NCI-H187 (cell line): ENCODE measurements at places on chromosomes 3 and 15.
A peak's percentile ranks its signal among the peaks of the same experiment; 100 is the strongest.

GRCh38 chr3:95721938-95722337, 1092.5 kb upstream of the EPHA6 start:
- DNase-seq: no peak

- peak; percentile 25 for DNase-seq
These were observed 188.4 kb downstream of the ABHD5 start for GRCh38 chr3:43879166-43879565.

GRCh38 chr3:141346007-141346406, 22.3 kb upstream of the ZBTB38 start:
- no peak for DNase-seq

DNA sequence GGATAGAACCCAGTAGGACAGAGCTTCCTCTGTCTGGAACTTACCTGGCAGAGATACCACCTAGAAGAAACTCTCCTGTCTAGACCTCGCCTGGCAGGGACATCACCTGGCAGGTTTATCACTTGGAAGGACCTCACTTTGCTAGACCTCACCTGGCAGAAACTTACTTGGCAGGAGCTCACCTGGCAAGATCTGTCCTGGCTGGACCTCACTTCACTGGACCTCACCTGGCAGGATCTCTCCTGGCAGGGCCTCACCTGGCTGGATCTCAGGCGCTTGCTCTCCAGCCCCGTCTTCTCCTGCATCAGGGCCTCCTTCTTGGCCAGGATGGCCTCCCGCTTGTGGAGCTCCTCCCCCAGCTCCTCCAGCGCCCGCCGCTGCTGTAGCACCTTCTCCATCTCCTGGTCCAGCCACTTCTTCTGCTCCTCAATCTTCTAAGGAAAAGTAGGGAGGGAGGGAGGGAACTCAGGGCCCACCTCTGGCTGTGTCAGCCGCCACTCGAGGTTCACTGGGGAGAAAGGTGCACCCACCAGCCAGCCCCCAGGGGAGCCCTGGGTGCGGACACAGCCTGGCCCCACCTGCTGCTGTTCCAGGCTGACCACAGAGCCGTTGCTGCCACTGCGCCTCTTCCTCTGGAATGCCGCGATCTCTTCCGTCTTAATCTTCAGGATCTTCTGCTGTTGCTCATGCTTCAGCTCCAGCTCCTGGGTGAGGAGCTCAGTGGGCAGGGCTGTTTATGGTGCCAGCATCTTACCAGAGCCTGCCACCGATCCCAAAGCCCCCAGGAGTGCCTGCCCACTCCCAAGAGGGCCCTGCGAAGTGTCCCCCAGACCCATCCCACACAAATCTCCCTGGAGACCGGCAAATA, 22.5 kb downstream of the KIF7 start:
- DNase-seq: no peak

GRCh38 chr3:119782460-119782859, 559 bp downstream of the NR1I2 start:
- DNase-seq: no peak

DNA sequence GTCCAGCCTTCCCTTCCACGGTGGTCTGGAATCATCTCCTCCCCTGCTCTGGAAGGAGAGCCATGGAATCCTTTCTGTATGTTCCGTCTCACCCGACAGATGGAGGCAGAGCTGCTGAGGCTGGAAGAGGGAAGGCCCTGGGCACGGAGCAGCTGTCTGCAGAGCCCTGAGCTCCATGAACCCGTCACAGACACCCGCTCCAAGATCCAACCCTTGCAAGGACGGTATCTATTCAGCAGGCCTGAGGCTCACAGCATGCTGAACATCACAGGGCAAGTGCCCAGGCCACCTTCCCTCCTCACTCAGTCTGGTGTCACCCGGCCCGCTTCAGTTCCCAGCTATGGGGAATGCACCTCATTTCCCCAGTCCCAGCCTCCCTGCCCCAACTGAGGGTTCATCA, 103.9 kb downstream of the LRIG1 start:
- no peak for DNase-seq

DNA sequence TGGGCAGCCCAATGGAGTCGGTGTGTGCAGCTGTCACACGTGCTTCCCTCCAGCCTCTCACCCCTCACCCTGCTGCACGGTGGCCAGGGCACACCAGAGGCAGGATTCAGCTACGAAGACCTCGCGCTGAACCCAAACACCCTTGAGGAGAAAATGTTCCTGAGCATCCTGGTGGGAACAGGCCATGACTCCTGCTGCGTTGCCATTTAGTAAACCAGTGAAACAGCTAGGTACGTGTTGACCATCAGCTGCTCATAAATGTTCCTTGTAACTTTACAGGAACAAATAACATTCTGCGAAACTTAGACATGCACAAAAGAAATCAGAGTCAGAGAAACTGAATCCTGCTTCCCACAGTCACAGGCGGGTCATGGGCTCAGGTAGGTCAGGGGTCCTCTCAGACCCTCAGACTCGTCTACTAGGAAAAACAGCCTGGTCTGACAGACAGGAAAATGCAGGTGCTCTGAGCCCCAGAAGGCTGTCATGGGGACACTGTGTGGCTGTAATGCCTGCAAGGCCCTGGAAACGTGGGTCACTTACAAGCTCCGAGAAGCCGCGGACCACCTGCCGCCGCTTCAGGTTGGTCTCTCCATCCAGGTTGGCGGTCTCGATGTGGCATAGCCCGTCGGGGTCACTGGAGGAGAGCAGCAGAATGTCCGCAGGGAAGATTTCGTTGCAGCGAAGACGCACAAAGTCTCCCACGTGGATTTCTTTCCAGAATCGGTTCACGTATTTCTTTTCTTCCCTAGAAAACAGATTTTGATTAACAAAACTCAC, 82.5 kb downstream of the ATP10A start:
- DNase-seq: no peak

- no peak for DNase-seq
These were observed 3.8 kb downstream of the AMIGO3 start for GRCh38 chr3:49715611-49716121.

GRCh38 chr3:64685331-64685799, 2.4 kb downstream of the ADAMTS9 start:
- DNase-seq: no peak

DNA sequence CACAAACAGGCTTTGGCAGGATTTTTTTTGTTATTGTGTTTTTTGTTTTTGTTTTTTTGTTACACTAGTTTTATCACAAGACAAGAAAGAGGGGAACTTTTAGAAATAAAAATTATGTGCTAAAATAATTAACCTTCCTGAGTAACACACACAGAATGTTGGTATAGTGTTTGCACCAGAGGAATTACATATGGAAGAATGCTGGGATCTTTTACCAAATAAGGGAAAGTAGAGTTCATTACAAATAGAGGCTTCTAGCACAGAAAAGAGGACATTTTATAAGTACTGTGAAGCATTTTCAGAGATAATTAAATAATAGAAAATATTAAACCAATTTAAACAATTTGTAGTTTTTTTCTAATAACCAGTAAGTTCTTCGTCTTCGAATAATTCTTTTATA, 116.0 kb downstream of the IGF1R start:
- DNase-seq: no peak

- DNase-seq: no peak
These were observed 102.0 kb downstream of the SNRPN start for GRCh38 chr15:25056484-25057425.

DNA sequence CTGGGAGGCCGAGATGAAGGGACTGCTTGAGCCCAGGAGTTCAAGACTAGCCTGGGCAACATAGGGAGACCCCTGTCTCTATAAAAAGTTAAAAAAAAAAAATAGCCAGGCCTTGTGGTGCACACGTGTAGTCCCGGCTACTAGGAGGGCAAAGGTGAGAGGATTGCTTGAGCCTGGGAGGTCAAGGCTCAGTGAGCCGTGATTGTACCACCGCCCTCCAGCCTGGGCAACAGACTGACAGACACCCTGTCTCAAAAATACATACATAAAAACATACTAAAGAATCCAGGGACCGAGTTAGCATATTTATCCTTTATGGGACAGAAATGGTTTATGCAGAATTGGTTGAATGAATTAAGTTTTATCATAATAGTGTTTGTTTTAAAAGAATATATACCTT, 13.7 kb downstream of the SIAH2 start:
- no peak for DNase-seq

- no peak for DNase-seq
These were observed 77.1 kb upstream of the SNRPA1 start for GRCh38 chr15:101372149-101372577.

GRCh38 chr3:108877901-108878300, 55.3 kb downstream of the TRAT1 start:
- DNase-seq: no peak

DNA sequence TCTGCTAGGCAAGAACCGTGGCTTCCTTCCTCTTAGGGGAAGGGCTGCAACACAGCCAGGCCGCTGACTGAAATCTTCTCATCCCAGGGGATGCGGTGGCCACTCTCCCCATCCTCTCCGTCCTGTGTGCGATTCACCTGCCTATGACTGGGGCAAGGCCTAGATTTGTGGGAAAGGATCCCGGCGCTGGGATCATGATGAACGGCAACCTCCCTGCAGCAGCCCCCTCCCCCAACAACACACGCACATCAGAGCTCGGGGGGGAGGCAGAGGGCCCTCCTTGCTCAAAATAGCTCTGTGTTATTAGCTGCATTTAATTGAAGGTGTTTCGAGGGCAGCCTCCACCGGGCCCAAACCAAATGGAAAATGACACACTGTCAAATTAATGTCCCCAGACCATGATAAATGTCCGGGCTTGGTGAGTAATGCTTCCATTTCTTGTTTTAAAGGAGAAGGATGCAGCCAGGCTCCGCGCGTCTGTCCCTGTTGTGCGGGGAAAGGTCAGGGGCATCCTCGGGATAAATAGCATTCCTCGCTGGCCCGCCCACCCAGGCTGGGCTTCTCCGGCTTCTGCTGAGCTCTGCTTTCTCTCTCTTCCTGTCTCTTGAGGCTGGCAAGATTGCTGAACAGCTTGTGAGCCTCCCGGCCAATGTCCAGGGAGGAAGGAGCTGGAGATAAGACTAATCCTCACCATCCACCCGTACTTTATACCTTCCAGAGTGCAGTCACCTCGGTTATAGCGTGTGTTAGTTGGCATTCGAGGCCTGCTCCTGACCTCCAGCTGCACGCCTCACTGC, 56.4 kb upstream of the TLE3 start:
- DNase-seq: no peak

- no peak for DNase-seq
These were observed 317.3 kb downstream of the FGF12 start for GRCh38 chr3:192409838-192410683.

DNA sequence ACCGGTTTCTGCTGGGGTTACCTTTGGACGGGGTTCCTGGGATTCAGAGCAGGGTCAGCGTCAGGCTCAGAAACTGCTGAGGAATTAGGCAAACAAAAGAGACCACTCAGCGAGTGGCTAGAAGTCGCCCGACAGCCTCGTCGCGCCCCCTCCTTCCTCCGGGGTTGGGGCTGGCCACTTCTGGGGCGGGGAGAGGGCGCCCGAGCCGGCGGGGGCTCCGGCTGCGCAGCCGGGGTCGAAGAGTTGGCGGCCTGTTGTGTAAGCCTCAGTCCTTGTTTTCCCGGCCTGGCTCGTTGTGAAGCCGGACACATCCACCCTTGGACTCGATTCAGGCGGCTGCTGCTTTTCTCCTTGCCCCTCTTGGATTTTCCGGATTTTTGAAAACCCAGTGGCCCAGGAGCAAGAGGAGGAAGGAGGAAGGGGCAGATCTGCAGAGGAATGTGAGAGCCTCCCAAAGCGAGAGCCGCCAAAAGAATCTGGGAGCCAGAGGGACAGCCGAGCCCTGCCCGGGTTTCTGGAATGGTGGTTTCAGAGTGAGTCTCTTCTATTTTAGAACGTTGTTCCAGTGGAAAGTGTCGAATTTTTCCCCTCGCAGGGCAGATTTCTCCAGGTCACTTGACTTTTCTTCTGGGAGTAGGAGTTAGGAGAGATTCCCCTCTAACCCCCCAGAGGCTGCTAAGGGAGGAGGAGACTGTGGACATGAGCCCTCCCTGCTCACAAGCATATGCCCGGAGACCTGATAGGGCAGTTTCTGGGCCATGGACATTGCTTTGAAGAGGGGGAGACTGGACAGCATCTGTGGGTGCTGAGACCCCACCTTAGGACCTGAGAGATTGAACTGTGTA, 666 bp downstream of the SNX33 start:
- DNase-seq: no peak

DNA sequence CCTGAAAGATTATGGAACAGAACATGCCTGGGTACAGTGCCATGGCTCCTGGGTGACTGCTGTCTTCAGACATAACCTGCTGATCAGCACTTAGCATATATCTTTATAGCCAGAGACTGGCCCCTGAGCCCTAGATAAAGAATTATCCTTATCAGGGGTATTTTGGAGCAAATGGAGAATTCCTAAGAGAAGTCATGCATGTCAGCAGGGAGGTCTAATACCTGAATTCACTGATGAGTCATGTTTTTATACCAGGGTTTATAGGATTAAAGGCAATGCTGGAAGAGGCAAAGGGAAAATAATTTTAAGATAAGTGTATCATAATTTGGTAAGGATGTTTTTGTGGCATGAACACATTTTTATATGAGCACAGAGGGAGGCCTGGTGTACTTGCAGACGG, 159.8 kb downstream of the ADAMTSL3 start:
- DNase-seq: no peak

GRCh38 chr3:193078996-193079753, 161.5 kb upstream of the MB21D2 start:
- no peak for DNase-seq

GRCh38 chr3:142318331-142318730, 92.9 kb upstream of the GK5 start:
- no peak for DNase-seq

DNA sequence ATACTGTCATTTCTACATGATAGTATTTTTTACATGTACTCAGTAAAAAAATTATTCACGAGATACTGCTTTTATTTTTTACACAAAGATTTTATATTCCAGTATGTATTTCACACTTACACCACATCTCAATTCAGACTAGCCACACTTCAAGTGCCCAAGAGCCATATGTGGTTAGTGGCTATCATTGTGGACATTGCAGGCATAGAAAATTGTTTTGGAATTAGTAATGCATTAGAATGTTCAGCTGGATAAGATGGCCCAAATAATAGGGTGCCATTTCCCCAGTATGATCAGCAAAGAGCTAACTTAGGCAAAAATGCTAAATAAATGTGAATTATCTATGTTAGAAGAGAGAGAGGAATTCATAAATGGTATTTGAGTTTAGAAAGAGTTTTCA, 203.8 kb upstream of the MCTP2 start:
- no peak for DNase-seq

DNA sequence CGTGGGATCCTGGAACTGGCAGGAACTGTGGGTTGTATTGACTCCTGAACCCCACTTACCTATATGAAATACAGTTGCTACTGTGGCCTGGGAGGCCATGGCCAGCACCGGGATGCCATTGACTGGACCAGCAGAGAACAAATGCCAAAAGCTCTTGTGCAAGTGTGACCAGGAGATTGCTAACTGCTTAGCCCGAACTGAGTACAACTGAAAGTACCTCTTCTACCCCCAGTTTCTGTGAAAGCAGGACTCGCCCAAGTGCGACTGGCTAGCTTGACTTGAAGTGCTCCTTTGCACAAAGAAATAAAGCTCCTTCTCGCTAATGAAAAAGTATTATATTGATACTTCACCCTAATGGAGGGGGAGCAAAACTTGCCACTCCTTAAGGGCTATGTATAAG, 101.3 kb upstream of the ATP11B start:
- no peak for DNase-seq

GRCh38 chr3:127634653-127635052, 5.7 kb downstream of the PODXL2 start:
- DNase-seq: no peak

GRCh38 chr3:42546691-42547213, 35.0 kb downstream of the SEC22C start:
- no peak for DNase-seq
